ENCODE measurements at places on chromosomes 13 and 19.

- DNase-seq: no peak
Measured at GRCh38 chr13:91280801-91281200, 66.7 kb upstream of the MIR17HG start.

GRCh38 chr19:43148233-43148632 lies 38.1 kb downstream of the PSG5 start:
- no peak for DNase-seq

DNA sequence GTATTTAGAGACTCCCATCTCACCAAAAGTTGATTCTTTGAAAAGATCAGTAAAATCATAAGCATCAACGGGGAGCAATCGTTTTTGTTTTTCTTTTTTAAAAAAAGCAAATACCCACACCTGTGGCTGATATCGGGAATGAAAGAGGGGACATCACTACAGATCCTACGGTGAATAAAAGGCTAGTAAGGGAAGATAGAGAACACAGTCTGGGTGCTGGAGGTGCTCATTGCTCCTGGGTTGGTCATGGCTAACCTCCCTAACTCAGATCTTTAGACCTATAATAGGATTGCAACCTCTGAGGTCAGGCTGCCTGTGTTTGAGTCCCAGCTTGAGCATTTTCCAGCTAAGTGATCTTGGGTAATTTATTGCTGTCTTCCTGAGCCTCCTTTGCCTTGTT lies 1.1 kb downstream of the EHD2 start:
- DNase-seq: no peak

DNA sequence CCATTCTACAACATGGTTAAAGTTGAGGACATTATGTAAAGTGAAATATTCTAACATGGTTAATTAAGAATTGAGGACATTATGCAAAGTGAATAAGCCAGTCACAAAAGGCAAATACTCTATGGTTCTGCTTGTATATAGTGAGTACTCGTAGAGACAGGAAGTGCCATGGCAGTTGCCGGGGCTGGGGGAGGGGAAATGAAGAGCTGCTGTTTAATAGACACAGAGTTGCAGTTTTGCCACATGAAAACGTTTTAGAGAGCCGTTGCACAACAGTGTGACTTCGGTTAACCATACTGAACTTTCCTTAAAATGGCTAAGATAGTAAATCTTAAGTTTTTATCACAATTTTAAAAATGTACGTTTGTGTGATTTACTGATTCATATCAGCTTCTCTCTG lies 176.9 kb downstream of the SHISA2 start:
- peak; percentile 27 for DNase-seq

GRCh38 chr13:106630162-106630561 lies 62.2 kb upstream of the ARGLU1 start:
- no peak for DNase-seq

DNA sequence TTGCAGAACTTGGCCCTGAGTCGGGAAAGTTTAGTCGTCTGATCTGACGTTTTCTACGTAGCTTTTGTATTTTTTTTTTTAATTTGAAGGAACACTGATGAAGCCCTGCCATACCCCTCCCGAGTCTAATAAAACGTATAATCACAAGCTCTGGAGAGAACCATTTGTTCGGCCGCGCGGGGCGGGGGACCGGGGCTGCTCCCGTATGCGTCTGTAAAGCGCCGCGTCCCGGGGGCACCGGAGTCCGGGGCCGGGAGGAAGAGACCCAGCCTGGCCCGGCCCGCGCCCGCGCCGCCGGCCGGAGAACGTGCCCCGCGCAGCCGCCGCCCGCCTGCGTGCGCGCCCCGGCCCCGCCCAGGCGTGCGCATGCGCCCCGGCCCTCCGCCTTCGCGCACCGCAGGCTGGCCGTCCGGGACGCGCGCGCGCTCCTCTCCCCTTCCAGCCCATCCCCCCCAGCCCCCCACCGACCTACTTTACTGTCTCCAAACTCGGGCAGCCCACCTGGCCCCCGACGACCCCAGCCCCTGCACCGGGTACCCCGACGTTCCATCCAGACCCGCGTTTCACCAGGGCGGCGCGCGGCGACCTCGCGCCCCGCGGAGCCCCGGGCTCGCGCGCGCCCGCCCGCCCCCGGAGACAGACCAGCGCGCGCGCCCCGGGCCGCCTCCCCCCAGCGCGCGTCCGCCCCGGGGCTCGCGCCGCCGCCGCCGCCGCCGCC lies 785 bp upstream of the USF2 start:
- peak; percentile 61 for DNase-seq

- DNase-seq: peak; percentile 67
Measured at GRCh38 chr19:47231215-47232054, 436 bp upstream of the BBC3 start.

- DNase-seq: no peak
Measured at GRCh38 chr13:42991898-42992763, at the start of gene EPSTI1. EPSTI1 (minus strand) TSS chr13:42992241; CDS start chr13:42992165, 76 bp downstream.

- no peak for DNase-seq
Measured at GRCh38 chr13:110275931-110276552, 30.9 kb downstream of the COL4A1 start.

DNA sequence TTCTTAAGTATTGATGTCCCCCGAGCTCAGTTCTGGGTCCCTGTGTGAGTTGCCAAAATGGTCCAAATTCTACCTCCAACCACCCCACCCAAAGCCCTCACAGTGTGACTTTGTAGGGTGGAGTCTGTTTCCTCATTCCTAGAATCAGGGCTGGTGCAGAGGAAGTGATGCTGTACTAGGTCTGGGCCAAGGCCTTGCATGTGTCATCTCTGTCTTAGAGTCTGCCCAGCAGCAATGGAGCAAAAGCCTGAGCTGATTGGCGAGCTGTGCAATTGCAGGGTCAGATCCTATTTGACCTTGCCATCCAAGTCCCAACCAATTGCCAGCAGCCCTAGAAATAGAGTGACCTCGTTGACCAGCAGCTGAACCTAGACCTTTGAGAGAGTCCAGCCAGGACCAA lies 97.0 kb upstream of the ANKRD10 start:
- DNase-seq: no peak

- DNase-seq: no peak
Measured at GRCh38 chr19:613732-614567, 19.4 kb downstream of the POLRMT start.

DNA sequence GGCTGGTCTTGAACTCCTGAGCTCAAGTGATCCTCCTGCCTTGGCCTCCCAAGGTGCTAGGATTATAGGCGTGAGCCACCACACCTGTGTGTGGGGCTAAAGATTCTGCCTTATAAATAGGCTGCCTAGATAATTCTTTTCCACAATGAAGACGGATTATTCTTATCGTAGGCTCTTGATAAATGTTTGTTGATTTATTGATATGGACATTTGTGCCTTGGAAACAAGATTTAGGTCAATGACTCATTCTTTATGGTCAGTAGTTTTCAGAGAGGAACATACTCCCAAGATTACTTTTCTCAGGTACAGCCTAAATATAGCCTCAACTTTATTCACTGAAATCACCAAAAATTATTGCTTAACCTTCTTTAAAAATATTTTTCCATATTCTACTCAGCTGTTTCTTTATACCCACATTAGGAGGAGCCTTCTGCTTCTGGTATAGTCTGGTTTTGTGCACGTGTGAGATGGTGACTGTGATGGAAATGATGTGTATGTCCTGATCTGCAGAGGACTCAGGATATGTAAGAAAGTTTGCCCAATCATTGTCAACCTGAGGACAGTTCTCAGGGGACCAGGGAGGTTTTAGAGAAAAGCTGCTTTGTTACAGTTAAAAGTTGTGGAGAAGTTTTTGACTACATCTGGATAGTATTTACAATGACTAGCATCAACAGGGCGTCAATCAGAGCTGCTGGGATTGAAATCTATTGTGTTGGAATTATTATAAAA lies 208.9 kb downstream of the DNAJC15 start:
- no peak for DNase-seq

DNA sequence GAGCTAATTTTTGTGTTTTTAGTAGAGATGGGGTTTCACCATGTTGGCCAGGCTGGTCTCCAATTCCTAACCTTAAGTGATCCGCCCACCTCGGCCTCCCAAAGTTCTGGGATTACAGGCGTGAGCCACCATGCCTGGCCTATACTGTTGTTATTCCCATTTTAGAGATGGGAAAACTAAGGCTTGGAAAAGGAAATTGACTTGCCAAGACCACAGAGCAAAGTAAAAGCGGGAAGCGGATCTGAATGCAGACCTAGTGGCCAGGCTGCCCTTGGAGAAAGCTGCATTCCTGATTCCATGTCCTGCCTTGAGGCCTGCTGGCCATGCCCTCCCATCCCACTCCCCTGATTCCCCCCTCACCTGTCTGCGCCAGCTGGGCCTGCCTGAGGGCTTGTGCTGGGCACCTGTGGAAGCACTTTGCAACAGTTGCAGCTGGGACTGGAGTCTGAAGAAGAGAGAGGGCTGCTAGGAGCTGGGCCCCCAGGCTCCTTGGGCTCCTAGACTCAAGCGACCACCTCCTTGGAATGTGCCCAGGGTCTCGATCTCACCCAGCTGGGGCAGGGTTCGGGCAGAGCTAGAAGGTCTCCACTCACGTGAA lies 5.7 kb downstream of the PALM3 start:
- no peak for DNase-seq

DNA sequence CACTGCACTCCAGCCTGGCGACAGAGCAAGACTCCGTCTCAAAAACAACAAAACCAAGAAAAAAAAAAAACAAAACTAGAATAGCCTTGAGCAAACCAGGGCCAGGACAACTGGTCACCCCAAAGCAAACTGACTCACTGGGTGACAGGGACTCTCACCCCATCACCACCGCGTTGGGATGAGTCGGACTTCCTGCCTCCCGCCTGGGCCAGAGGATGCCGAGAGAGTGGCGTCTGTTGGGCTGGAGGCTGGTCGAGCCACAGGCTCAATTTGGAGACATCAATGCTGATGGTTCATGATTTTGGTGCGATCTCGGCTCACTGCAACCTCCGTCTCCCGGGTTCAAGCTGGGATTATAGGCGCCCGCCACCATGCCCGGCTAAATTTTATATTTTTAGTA lies 11.6 kb downstream of the TMPRSS9 start:
- DNase-seq: no peak

- DNase-seq: no peak
Measured at GRCh38 chr13:94886191-94886590, 173.8 kb upstream of the SOX21 start.

DNA sequence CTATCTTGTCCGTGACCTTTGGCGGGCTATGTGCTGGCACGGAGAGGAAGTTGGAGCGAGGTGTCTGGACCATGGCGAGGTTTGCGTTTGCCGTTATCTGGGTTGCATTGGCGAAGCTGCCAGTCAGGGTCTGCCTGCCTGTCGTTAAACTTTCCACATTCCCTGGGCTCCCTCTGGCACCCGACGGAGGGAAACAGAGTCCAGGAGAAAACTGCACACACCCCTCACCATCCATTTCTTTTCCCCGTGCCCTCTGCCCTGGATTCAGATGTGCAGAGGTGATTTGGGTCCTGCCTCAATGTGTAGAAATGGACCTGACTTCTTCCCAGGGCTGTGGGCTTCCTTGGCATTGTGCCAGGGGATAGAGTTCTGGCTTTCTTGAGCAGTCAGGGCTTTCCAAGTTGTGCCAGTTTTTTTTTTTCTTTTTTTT lies 142.4 kb downstream of the URI1 start:
- no peak for DNase-seq

DNA sequence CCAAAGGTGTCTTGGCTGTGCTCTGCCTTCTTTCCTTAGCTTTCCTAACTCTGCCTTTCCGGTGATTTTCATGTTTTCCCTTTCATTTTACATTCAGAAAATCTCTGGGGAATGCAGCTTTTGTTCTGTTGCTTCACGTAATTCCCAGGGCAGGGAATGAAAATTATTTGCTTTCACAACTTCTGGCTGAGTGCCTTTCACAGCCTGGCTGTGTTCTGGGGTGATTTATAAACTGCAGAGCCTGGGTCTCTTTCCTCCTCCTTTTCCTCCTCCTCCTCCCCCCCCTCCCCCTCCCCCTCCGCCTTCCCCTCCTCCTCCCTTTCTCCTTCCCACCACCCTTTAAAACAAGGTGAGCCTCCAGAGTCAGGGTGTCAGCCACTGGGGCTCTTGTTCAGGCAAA lies 84.3 kb downstream of the RNASEH2B start:
- no peak for DNase-seq

DNA sequence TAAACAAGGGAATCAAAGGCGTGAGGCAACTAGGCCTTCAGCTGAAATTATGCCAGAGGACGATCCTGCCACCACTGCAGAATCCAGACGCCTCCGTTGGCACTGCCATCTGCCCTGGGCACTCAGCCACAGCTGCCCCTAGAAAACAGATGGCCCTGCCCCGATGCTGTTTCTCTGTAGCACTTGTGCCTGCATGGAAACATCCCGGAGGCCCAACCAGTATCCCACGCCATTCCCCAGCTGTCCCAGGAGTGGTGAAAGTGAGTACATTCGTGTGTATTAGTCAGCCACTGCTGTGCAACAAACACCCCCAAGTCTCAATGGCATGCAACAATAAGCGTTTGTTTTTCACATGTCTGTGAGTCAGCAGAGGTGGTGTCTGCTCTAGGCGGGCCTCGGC lies 8.9 kb upstream of the CRTC1 start:
- DNase-seq: no peak

- no peak for DNase-seq
Measured at GRCh38 chr19:47106821-47107201, 6.8 kb downstream of the ZC3H4 start.

DNA sequence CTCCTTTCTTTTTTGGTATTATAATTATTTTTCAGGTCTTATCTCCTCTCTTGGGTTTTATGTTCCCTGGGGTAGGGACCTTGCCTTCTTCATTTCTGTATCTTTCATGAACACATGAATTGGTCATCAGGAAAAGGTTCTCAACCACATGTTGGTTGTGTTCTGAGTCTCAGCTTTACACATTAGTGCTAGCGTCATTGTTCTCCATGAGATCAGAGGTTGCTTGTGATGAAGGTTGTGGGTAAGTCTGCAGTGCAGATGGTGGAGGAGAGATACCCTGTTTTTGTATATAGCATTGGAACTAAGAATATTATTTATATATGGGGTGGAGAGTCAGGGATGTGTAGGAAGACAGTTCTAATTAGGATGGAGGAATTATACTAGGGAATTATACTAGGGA lies 24.5 kb upstream of the CEACAM8 start:
- DNase-seq: no peak

GRCh38 chr13:90926459-90926858 lies 421.0 kb upstream of the MIR17HG start:
- no peak for DNase-seq

GRCh38 chr13:41960637-41961465 lies at the start of gene VWA8:
VWA8 (minus strand) TSS chr13:41961109; CDS start chr13:41961015, 94 bp downstream.
- peak; percentile 6 for DNase-seq

- DNase-seq: no peak
Measured at GRCh38 chr13:94602467-94602866, 810 bp downstream of the GPR180 start.

DNA sequence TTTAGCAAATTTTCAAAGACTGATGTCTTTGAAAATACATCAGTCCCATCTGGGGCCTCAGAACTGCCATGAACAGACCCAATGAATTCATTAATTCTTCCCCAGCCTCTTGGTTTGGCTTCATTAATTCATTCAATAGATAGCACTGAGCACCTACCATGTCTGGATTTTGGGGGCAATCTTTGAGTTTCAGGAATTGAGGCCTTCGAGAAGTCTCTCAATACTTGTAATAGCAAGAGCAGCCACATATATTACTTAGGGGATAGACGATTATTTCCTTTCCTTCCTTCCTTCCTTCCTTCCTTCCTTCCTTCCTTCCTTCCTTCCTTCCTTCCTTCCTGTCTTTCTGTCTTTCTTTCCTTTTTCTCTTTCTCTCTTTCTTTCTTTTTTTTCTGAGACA lies 64.8 kb downstream of the ALOX5AP start:
- no peak for DNase-seq

GRCh38 chr19:45568732-45569131 lies 15.9 kb downstream of the OPA3 start:
- DNase-seq: no peak

GRCh38 chr19:28023064-28023463 lies 1189.9 kb downstream of the UQCRFS1 start:
- DNase-seq: no peak
